ENCODE measurements at places on chromosomes 12 and 14. TPM values are rescaled to one million over a fixed set of nuclear protein-coding genes. Genes with fewer than 3 reads are reported as not detected.

Gene AMHR2
- total RNA-seq, result not detected

Gene PKP2
- 7.6 TPM for total RNA-seq

Gene KRT75
- total RNA-seq, result not detected

Gene RDH16
- 0.41 TPM for total RNA-seq

Gene TTLL5
- 37.2 TPM for total RNA-seq

Gene FGD4
- total RNA-seq, result 55.5 TPM

Gene KRT83
- not detected for total RNA-seq

Gene IL26
- total RNA-seq, result not detected

Gene LTB4R
- total RNA-seq, result 9.3 TPM

Gene TOMM20L
- not detected for total RNA-seq

Gene FAM222A
- total RNA-seq, result 3.7 TPM

Gene TAS2R42
- total RNA-seq, result not detected

Gene CMKLR1
- 25.7 TPM for total RNA-seq

Gene ZC2HC1C
- total RNA-seq, result 6.7 TPM

Gene WASHC4
- total RNA-seq, result 63.6 TPM

Gene CARMIL3
- 1.4 TPM for total RNA-seq

Gene DDX47
- 50.9 TPM for total RNA-seq

Gene SMIM41
- 0.31 TPM for total RNA-seq

Gene LHX5
- not detected for total RNA-seq

Gene INSM2
- total RNA-seq, result not detected

Gene ERP27
- 11.0 TPM for total RNA-seq

Gene MAP3K9
- total RNA-seq, result 8.3 TPM

Gene GNB3
- total RNA-seq, result 2.6 TPM

Gene HAL
- 0.88 TPM for total RNA-seq

Gene NFE2
- total RNA-seq, result 1.6 TPM

Gene RNF212B
- not detected for total RNA-seq

Gene OR4L1
- total RNA-seq, result not detected

Gene KRT85
- total RNA-seq, result not detected

Gene MMP19
- total RNA-seq, result 8.8 TPM

Gene ZNF384
- total RNA-seq, result 51.6 TPM

Gene NEUROD4
- total RNA-seq, result not detected

Gene PWP1
- 28.8 TPM for total RNA-seq

Gene STAC3
- 3.1 TPM for total RNA-seq

Gene RAD9B
- 1.0 TPM for total RNA-seq

Gene RPGRIP1
- total RNA-seq, result 0.47 TPM

Gene PRR4
- 1.8 TPM for total RNA-seq

Gene BTBD6
- total RNA-seq, result 38.9 TPM

Gene KLHDC1
- total RNA-seq, result 8.4 TPM

Gene FAM90A1
- total RNA-seq, result 0.54 TPM

Gene WSCD2
- 1.6 TPM for total RNA-seq

Gene YAF2
- 32.0 TPM for total RNA-seq

Gene GPR135
- 3.0 TPM for total RNA-seq

Gene CELA1
- total RNA-seq, result not detected

Gene TAS2R14
- 3.9 TPM for total RNA-seq

Gene CD4
- 38.1 TPM for total RNA-seq

Gene USP44
- total RNA-seq, result 2.8 TPM

Gene CCDC196
- not detected for total RNA-seq

Gene RFX4
- total RNA-seq, result not detected

Gene ETFBKMT
- 8.2 TPM for total RNA-seq

Gene PRICKLE1
- total RNA-seq, result 21.7 TPM

Gene CCDC60
- not detected for total RNA-seq

Gene MYH7
- 0.06 TPM for total RNA-seq

All from kidney (tissue), 22 donors.